A549 treated with RU486 at 1 μM for 4 hours (cell line): ENCODE measurements at places on chromosomes 2 and 18. TPM values are rescaled to one million over a fixed set of nuclear protein-coding genes. Genes with fewer than 3 reads are reported as not detected.

The CNDP1 gene
- total RNA-seq: not detected in 5 replicates

The CXCR1 gene
- not detected in 5 replicates for total RNA-seq

The COLEC11 gene
- 0.39 to 0.76 TPM (median 0.60 TPM) in 5 replicates for total RNA-seq

The SKOR2 gene
- not detected in 5 replicates for total RNA-seq

The MFF gene
- total RNA-seq: 105 to 128 TPM (median 116 TPM) in 5 replicates
